ENCODE measurements at places on chromosomes 13 and 19.

- no peak for DNase-seq
These were observed 158.7 kb upstream of the ZNF507 start for GRCh38 chr19:32186542-32187330.

- DNase-seq = peak; percentile 12
These were observed 305.1 kb downstream of the ITGBL1 start for GRCh38 chr13:101757446-101758039.

DNA sequence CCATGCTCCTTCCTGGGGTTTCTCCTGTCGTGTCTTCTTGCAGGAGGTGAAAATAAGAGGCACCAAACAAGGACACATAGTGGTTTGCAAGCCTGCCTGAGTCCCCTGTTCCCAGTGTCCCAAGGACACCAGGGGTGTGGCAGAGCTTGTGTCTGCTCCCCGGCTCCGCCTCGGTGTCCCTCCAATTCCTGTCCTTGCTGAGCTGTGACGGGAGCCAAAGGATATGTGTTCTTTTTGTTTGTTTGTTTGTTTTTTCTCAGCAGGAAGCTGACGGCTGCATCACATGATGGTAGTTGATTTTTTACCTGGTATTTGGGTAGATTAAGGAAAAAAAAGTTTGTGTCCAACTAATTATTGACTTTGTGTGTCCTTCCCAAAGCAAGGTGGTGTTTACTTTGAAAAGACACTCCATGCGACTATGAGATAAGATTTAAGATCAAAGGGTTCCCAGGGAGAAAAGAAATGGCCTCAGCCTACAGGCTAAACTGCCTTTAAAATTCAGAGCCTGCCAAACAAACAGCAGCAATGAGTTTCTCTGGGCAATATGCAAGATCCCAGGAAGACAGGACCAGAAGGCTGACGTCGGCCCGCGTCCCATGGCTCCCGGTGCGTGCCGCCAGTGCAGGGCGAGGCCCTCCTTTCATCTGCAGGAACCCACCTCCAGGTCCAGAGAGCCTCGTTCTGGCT, 50.8 kb upstream of the XPO4 start:
- no peak for DNase-seq

- no peak for DNase-seq
These were observed 769.9 kb upstream of the SLITRK6 start for GRCh38 chr13:86569119-86569518.

DNA sequence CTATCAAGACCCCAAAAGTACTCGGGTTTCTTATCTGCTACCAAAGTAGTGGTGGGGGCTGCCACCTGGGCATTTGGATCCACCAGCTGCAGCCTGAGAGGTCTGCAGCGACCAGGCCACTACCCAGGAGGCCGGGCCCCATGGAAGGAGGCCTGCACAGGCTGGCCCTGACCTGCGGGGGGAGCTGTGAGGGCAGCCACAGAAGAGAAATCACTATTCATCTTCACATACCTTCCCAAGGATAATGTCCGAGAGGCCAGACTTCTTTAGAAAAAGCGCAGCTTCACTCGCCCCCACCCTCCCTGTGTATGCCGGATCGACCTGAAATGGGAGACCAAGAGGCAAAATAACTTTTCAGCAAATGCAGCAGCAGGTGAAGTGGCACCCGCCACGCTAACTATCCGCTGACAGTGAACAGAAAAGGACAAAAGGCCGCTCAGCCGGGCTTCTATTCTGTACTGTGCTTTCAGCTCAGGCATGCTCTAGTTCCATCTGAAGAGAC, 30.1 kb downstream of the EPS15L1 start:
- DNase-seq = no peak

GRCh38 chr13:106110241-106110855, 425.1 kb downstream of the EFNB2 start:
- DNase-seq = no peak

DNA sequence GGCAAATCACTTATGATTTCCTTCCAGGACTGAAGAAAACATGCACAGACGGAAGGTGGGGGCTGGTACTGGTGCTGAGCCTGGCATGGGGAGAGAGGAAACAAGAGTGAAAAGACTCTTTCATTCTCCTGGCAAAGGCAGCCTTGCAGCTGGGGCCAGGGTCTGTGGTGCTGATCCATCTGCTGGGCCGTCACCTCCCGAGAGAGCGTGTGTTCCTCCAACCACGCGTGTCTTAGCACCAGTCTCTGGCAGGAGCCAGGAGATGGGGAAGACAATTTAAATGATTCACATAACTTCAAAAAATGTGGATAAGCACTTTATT, 23.9 kb upstream of the SPART start:
- no peak for DNase-seq

- DNase-seq = no peak
These were observed 728.4 kb downstream of the SLITRK1 start for GRCh38 chr13:83153848-83154247.

DNA sequence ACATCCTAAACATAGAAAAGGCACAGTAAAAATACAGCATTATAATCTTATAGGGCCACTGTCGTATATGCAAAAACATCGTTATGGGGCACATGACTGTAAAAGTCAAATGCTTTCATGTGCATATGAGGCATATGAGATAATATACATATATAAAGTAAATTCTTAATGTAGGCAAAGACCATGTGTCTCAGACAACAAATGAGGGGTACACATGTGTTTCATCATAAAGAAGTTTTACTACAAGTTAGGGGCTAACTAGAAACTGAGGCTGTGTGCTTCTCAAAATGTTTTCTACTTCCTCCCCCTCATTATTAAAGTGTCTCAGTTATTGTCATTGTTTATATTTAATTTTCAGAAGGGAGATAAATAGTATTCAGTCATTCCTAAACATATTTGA, 309.6 kb downstream of the SHISA2 start:
- DNase-seq = no peak

GRCh38 chr19:56309511-56310185, 5.0 kb downstream of the ZSCAN5A start:
- no peak for DNase-seq

DNA sequence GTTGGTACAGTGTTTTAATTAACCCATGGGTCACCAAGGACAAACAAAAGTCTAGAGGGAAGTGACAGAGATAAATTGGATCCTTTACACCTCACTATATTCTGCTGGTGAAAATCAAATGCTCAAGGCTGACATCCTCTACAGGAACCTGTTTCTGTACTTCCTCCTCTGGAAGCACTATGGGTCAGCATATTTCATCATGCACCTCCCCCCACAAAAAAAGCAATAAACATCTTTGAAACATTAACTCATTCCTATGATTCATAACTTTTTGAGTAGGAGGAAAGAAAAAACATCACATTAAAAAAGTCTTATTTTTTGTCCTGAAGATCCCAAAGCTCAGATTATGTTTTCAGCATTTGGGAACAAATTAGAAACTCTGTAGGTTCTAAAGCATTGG, 588.3 kb upstream of the SGCG start:
- no peak for DNase-seq

DNA sequence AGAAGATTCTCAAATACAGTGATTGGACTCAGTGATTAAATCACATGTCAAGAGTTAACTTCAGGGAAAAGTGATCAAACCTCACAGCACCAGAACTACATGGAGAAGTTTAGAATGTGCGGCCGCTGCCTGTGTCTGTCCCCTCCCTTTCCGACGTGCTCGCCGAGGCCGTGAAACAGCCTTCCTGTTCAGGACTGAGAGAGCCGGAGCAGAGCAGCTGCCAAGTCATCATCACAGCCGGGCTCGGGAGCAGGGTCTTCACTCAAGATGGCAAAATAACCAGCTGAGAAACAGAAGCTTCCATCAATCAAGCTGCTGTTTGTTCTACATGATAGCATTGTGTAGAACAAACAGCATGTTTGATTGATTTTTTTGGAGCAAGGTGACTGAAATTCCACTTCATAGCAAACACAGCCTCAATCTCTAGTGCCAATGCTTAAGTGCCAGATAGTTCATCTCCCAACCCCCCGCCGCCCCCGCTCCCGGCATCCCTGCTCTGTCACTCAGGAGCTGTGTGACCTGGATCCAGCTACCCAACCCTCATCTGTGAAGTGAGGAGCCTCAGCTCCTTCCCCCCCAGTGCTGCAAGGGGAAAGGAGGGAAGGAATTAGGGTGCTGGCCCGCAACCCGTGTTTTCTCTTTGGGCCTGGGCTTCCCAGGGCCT, 70.6 kb downstream of the HSPH1 start:
- DNase-seq = no peak

DNA sequence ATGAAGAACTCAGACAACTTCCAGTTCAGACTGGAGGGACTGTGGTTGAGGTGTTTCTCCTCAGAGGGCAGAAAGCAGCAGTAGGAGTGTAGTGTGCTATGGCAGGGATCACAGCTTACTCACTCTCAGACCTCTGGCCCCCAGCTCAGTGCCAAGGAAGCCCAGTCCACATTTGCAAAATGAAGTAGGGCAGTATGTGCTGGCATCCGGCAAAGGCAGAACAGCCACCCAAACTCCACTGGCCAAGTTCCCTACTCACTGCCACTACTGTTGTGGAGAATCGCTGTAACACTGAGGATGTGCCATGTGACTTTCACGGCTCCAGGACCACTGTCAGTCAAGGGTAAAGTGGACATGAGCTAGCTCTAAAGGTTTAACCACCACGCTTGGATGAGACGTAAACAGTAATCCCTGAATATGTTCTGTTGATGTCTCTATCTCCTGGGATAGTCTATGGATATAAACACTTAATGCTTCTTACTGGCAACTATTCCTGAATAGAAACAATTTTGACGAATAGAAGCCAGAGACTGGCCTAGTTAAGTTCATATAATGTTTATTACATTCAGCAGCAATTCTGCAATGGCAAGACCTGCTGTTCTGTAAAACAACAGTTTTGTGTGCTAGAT, 67.0 kb upstream of the SLC15A1 start:
- DNase-seq = no peak

- no peak for DNase-seq
These were observed 25.7 kb downstream of the COL4A2 start for GRCh38 chr13:110332750-110333149.

- DNase-seq = no peak
These were observed 23.1 kb downstream of the PEPD start for GRCh38 chr19:33498391-33499000.

GRCh38 chr19:48466561-48467325, 2.4 kb upstream of the CYTH2 start:
- DNase-seq = no peak

GRCh38 chr13:114079601-114080536, 52.6 kb downstream of the RASA3 start:
- no peak for DNase-seq

- no peak for DNase-seq
These were observed 570.5 kb upstream of the ARGLU1 start for GRCh38 chr13:107138486-107138885.

GRCh38 chr13:61810065-61810464, 394.4 kb upstream of the PCDH20 start:
- DNase-seq = no peak

- no peak for DNase-seq
These were observed 141.3 kb downstream of the FGF9 start for GRCh38 chr13:21812192-21812626.

DNA sequence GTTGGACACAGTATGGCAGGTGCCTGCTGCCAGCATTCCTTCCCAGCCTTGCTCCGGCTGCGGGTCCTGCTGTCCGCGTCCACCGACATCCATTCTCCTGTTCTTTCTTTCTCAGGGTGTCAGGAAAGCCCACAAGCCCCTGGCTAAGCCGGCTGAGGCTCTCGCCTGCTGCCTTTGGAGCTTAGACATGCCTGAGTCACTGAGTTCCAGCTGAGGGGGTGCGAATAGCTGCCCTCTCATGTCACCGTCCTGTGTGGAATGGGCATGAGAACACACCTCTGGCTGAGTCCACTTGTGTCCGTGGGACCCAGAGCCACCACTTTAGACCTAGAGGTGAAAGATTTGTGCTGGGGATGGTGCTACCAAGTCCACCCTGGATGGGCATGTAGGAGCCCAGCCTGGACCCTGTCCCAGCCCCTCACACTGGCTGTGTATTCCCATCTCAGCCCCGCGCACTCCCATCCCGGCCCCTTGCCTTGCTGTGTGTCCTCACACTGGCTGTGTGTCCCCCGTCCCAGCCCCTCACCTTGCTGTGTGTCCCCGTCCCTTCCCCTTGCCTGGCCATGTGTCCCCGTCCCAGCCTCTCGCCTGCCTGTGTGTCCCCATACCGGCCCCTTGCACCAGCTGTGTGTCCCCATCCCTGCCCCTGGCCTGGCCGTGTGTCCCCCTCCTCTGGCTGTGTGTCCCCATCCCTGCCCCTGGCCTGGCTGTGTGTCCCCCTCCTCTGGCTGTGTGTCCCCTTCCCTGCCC, 24.6 kb upstream of the IRS2 start:
- no peak for DNase-seq

- DNase-seq = no peak
These were observed 1.5 kb upstream of the IGSF23 start for GRCh38 chr19:44611812-44612295.

DNA sequence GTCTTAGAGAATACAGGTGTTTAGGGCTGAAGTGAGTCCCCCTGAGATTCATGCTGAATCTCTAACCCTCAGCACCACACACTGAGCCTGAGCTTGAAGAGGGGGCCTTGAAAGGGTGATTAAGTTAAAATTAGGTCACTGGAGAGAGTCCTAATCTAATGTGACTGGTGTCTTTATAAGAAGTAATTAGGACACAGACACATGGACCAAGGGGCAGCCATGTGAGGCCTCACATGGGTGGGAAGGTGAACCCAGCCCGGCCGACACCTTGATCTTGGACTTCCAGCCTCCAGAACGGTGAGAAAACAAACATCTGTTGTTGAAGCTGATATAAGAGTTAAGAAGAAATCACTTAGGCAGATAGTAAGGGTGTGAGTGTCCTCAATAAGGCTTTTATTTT, 7.1 kb upstream of the RAB20 start:
- no peak for DNase-seq

- no peak for DNase-seq
These were observed 6.6 kb upstream of the ZDHHC20 start for GRCh38 chr13:21465710-21466160.

GRCh38 chr13:40777166-40777808, 6.3 kb upstream of the MRPS31 start:
- no peak for DNase-seq

DNA sequence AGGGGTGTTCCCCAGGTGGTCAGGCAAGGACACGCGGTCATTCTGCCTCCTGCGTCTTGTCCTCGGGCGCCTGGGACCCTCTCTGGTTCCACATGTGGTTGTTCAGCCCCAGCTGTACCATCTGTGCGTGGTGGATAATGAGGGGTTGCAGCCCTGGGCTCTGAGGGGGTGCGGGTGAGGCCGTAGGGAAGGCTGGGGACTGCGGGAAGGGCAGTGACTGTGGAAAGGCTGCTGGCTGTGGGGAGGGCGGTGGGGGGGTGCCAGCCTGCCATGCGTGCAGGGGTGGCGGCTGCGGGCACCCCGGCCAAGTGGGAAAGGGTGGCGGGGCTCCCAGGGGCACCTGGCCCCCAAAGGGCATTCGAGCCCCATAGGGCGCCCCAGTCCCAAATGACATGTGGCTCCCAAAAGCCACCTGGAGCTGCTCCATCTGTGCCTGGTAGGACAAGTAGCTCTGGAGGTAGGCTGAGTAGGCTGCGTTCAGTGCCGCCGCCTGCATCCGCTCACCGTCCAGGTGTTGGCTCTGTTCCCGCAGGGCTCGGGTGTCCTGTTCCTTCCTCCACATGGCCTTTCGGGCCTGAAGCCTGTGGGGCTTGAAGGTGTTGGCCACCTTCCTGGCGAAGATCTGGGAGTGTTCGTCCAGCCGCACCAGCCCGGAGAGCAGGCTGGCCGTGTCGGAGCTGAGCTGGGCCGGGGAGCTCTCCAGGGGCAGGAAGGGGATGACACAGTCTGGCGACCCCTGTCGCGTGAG, 15.1 kb downstream of the TICAM1 start:
- no peak for DNase-seq

- DNase-seq = no peak
These were observed 166.1 kb downstream of the SLC7A1 start for GRCh38 chr13:29429286-29429900.
